D721Med (cell line): ENCODE measurements at places on chromosomes 13 and 19.

GRCh38 chr19:41525989-41526388, 50.0 kb upstream of the CEACAM21 start:
- no peak for DNase-seq

GRCh38 chr19:40763963-40764362, 11.4 kb upstream of the MIA start:
- DNase-seq, result no peak

GRCh38 chr19:40314656-40315055, 29.5 kb upstream of the AKT2 start:
- DNase-seq, result no peak

DNA sequence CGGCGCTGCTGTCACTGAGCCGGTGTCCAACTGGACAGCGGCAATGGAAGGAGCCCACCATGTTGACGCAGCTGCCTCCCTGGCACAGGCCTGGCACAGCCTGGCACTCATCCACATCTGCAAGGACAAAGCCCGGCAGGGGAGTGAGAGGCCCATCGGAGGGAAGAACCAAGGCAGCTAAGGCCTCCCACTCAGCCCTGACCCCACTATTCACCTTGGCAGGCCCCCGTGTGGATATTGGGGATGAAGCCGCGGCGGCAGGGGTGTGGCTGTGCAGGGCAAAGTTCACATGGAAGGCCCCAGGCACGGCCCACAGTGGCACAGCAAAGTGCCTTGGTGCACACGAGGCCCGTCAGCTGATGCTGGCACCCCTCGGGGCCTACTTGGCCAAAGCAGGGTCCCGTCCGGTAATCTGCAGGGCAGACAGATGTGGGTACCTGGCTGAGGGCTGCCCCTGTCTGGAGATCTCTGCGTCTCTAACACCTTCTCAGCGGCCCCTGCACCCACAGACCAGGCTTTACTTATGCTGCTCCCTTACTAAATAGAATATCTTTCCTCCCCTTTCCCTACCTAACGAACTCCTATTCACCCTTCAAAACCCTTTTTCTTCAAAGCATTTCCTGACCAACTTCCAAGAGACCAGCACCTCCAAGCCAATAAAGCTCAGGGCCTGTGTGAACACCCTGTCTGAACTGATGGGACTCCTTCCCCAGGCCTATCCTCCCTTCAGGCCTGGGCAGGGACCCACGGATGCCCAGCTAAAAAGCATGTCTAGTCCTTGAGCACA, 7.5 kb downstream of the FBN3 start:
- DNase-seq, result no peak

DNA sequence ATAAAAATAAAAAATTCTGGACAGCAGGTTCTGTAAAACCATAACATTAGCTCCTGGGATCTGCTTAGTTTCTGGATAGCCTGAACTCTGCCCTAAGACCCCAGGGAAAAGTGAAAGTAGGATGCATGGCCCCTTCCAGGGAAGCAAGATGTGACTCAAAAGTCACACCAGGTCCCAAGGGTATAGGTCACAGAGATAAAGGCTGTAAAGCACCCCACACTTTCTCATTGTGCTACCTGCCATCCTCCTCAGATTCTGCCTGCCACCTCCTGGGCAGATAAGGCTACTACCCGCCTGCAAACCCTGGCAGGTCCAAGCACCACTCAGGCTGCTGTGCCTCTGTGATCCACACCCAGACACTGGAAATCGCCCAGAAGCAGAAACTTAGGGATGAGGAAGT, 20.6 kb downstream of the FFAR2 start:
- DNase-seq, result no peak

GRCh38 chr19:18298601-18299000, 17.2 kb upstream of the JUND start:
- no peak for DNase-seq

- no peak for DNase-seq
Measured at GRCh38 chr13:65011378-65011777, 2218.8 kb downstream of the PCDH9 start.

GRCh38 chr19:44745341-44745831, 3.1 kb upstream of the BCL3 start:
- DNase-seq, result no peak

GRCh38 chr13:28455580-28456194, 39.2 kb downstream of the FLT1 start:
- DNase-seq, result no peak

- DNase-seq, result peak; percentile 70
Measured at GRCh38 chr19:4523306-4524110, 5.2 kb upstream of the PLIN4 start.

DNA sequence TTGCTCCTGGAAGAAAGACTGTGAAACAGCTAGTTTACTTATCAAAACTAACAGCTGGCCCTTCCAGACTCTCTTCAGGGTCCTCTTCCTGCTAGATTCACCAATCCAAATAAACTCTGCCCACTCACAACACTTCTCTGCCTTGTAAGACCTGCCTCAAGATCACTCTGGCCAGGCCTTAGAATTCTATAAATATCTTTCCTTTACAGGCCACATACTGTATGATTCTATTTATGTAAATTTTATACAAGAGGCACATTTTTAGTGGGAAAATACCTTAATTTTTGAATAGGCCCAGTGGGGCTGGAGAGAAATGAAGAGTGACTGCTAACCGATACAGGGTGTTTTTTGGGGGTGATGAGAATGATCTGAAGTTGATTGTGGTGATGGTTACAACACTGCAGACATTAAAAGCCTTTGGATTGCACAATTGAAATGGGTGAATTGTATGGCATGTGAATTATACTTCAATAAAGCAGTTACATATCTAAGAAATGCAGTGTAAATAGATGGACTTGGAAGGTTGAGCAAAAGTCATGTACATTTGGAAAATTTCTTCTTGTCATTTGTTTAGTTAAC, 141.8 kb downstream of the GPC5 start:
- DNase-seq, result no peak

GRCh38 chr13:28355046-28355821, 139.7 kb downstream of the FLT1 start:
- DNase-seq, result no peak

- DNase-seq, result no peak
Measured at GRCh38 chr13:40549500-40550094, 116.8 kb downstream of the FOXO1 start.

- DNase-seq, result no peak
Measured at GRCh38 chr13:99686157-99686572, 184.9 kb downstream of the TM9SF2 start.

DNA sequence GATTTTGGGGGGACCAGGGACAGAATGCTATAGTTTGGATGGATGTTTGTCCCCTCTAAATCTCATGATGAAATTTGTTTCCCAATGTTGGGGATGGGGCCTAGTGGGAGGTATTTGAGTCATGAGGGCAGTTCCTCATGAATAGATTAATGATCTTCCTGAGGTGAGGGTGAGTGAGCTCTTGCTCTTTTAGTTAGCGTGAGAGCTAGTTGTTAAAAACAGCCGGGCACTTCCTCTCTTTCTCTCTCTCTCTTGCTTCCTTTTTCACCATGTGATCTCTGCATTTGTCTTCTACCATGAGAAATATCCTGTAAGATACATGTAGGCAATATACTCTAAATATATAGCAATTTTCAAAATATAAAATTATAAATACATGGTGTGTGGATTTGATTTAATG, 290.8 kb upstream of the PCDH9 start:
- DNase-seq, result no peak

DNA sequence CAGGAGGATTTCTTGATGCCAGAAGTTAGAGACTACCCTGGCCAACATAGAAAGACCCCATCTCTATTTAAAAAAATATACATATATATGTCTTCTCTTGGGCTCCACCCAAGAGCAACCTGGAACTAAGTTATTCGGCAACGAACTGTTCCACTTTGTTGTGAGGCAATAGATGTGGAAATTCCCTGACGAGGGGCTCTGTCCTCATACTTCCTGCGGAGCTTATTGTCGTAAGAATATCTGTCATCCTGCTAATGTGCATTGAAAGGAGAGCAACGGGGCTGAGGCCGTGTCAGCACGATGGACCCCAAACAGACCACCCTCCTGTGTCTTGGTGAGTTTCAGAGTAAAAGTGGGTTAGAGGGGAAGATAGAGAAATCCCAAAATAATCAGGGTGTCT, at the start of gene FCAR:
Gene FCAR (plus strand): TSS at position 246 of the 400 bp plus-strand sequence. CDS start 55 bp downstream, at position 301.
- DNase-seq, result no peak

DNA sequence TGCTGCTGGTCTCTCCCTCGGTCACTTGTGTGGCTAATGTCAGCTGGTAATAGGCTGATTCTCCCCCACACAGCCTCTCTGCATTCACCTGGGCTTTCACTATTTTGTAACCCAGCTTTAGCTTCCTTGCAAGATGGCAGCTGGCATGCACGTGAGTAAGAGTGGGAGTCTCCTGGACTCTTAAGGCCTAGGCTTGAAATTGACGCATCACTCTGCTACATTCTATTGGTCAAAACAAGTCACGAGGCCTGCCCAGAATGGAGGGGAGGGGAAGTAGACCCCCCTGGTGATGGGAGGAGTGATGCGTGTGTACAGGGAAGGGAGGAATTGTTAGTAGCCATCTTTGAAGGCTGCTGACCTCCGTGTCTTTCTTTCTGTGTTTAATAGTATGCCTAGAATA, 24.9 kb upstream of the PNMA8B start:
- DNase-seq, result no peak

- no peak for DNase-seq
Measured at GRCh38 chr13:90918536-90918935, 429.0 kb upstream of the MIR17HG start.

- no peak for DNase-seq
Measured at GRCh38 chr13:103291798-103292572, 225.8 kb upstream of the SLC10A2 start.

- no peak for DNase-seq
Measured at GRCh38 chr13:77325371-77325980, 1.4 kb downstream of the MYCBP2 start.

GRCh38 chr13:19185086-19185864, 3.7 kb upstream of the TUBA3C start:
- no peak for DNase-seq

DNA sequence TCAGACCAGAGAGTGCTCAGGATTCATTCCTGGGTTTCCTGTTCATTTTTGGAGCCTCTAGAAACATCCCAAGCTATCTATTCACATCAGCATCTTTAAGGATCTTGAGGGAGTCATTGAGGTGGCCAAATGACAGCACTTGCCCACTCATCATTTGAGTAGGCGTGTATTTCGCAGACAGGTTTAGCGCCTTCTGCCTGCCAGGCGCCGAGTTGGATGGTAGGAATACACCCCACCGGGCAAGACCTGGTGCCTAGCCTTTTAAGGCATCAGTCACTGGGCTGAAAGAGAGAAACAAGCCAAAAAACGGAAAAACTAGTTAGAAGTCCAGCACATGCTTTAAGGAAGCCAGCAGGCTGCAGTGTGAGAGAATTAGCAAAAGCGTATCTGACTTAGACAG, 33.8 kb downstream of the PEX11G start:
- no peak for DNase-seq

- DNase-seq, result no peak
Measured at GRCh38 chr13:36163809-36164308, 32.7 kb upstream of the DCLK1 start.

DNA sequence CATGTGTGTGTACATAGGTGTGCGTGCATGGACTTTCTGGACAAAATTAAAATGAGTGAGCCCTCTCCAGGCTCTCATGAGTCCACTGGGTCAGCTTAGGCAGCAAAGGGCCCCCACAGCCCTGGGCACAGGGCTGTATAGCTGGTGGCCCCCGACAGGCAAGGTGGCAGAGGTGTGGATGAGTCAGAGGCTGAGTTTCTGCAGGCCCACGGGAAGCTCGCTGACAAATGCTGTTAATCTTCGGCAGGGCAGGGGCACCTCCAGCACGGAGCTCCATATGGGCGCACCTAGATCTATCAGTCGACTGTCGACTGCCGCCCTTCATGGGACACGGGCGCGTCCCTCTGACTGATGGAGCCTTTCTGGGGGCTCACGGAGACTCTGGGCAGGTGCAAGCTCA, 181.1 kb downstream of the URI1 start:
- DNase-seq, result no peak

- DNase-seq, result no peak
Measured at GRCh38 chr19:1252821-1253513, 4.6 kb downstream of the MIDN start.

GRCh38 chr13:36919171-36919832, 736 bp downstream of the SMAD9 start:
- no peak for DNase-seq

DNA sequence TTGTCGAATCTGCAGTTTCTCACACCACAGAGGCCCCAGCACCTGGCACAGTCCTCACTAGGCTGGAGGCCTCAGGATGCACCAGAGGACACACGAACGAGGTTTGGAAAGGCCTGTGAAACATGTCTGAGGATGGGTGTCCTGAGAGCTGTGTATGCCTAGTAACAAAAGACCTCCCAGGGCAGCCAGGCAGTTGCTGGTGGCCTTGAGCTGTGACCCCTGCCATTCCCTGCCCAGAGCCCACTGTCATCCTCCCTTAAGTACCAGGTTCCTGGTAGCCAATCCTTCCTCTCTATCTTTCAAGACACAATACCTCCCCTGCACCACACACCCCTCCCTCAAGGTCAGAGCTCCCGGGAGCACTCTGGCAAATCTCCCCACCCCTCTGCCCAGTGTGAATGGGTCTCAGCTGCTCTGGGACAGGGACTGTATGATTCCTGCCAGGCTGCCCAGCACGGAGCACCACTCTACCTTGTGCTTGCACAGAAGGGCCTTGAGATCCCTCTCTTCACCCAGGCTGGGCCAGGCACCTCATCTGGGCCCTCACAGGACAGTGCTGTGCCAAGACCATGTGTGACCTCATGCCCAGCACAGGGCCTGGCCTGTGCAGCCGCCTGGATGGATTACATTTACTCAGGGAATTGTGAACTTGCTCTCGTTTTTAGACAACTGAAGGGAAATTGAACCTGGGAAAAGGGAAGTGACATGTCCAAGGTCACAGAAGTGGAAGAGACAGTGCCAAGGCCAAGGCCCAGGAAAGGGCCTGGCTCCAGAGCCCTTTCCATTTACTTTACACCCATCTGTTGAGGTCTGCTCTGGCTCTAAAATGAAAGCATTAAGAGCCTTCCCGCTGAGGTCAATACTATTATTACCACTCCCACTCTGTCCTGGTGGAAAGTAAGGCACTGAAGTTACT, 2.2 kb downstream of the ZNF787 start:
- DNase-seq, result no peak

DNA sequence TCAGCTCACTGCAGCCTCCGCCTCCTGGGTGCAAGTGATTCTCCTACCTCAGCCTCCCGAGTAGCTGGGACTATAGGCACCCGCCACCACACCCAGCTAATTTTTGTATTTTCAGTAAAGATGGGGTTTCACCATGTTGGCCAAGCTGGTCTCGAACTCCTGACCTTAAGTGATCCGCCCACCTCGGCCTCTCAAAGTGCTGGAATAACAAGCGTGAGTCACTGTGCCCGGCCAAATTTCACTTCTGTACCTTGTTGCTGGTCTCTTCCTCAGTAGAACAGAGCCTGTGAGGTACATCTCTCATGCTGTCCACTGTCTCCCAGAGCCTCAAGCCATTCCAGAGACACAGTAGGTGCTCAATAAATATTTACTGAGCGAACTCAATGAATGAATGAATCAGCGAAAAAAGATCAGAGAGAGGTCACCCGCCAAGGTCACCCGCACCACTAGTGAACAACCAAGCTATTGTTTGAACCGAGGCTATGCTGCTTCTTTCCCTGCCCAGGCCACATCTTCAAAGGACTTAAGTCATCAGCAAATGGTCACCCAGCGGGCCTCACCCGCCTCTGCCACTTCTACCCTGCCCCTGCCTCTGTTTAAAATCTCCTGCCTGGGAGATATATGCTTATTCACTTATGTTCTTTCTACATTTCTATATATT, 9.3 kb downstream of the TMEM143 start:
- DNase-seq, result no peak

GRCh38 chr13:107043021-107043956, 475.4 kb upstream of the ARGLU1 start:
- no peak for DNase-seq
